ENCODE measurements at places on chromosomes 4 and X. TPM values are rescaled to one million over a fixed set of nuclear protein-coding genes. Genes with fewer than 3 reads are reported as not detected.

MAGEB1 gene
- total RNA-seq = not detected

CASP3 gene
- 20.5 TPM for total RNA-seq

TLR8 gene
- not detected for total RNA-seq

SMIM31 gene
- not detected for total RNA-seq

MEPE gene
- total RNA-seq = not detected

CCNA2 gene
- 161 TPM for total RNA-seq

NPY2R gene
- not detected for total RNA-seq

MAGEA4 gene
- total RNA-seq = not detected

CT45A3 gene
- not detected for total RNA-seq

NONO gene
- 311 TPM for total RNA-seq

ZC4H2 gene
- total RNA-seq = 11.6 TPM

F8A1 gene
- 3.9 TPM for total RNA-seq

GPC4 gene
- total RNA-seq = 8.5 TPM

ITM2A gene
- 0.33 TPM for total RNA-seq

GATB gene
- total RNA-seq = 24.6 TPM

TXLNG gene
- 7.8 TPM for total RNA-seq

HPRT1 gene
- 15.3 TPM for total RNA-seq

DDX60 gene
- 9.5 TPM for total RNA-seq

ATOH1 gene
- total RNA-seq = not detected

VCX3A gene
- not detected for total RNA-seq

TAF9B gene
- total RNA-seq = 24.7 TPM

PNCK gene
- 1.1 TPM for total RNA-seq

PPBP gene
- not detected for total RNA-seq

P2RY8 gene
- not detected for total RNA-seq

SYAP1 gene
- 19.8 TPM for total RNA-seq

EFHC2 gene
- total RNA-seq = 0.33 TPM
